ENCODE measurements at places on chromosomes 13 and 19. TPM values are rescaled to one million over a fixed set of nuclear protein-coding genes. Genes with fewer than 3 reads are reported as not detected.

GRCh38 chr19:18122424-18122823, 24.8 kb downstream of the MAST3 start:
- H3K4me1 ChIP-seq, result peaks cover 17% of the 10 kb centered on the region
- no peak for DNase-seq
- no peaks in the 10 kb centered on the region for H3K36me3 ChIP-seq
- no peak overlapping the region for H3K27ac ChIP-seq

- peak overlapping the region; percentile 82 for H3K27ac ChIP-seq
- peak; percentile 92 for DNase-seq
- peaks cover 53% of the 10 kb centered on the region for H3K4me1 ChIP-seq
- H3K27me3 ChIP-seq, result peaks cover 29% of the 10 kb centered on the region
- peak overlapping the region; percentile 31 for H3K4me3 ChIP-seq
Observed at GRCh38 chr19:18415178-18415867, 3.9 kb upstream of the SSBP4 start.

GRCh38 chr13:113499936-113500335, 9.4 kb upstream of the DCUN1D2 start:
- no peak overlapping the region for H3K27ac ChIP-seq
- peaks cover 51% of the 10 kb centered on the region for H3K36me3 ChIP-seq
- H3K4me3 ChIP-seq, result no peak overlapping the region
- no peak for DNase-seq

DNA sequence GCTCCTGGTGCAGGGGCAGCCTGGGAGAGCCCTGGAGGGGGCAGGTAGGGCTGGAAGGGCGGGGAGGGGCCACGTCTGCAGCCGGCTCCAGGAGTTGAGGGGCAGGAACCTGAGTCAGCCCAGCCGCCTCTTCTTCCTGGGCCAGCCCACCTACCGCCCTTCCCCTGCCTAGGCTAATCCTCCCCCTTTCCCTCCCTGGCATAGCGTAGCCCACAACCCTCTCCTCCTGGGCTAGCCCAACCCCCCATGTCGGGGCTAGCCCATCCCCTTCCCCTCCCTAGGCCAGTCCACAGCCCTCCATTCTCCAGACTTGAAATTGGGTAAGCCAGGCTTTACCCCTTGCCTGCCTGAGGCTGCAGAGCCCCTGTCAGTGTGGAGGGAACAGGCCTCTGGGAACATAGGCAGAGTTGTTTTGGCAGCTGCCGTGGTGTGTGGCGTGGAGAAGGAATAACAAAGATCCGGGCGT, 20.6 kb upstream of the WDR18 start:
- no peaks in the 10 kb centered on the region for H3K4me1 ChIP-seq
- H3K27ac ChIP-seq, result no peak overlapping the region
- no peak for DNase-seq
- no peak overlapping the region for H3K4me3 ChIP-seq
- no peaks in the 10 kb centered on the region for H3K27me3 ChIP-seq

DNA sequence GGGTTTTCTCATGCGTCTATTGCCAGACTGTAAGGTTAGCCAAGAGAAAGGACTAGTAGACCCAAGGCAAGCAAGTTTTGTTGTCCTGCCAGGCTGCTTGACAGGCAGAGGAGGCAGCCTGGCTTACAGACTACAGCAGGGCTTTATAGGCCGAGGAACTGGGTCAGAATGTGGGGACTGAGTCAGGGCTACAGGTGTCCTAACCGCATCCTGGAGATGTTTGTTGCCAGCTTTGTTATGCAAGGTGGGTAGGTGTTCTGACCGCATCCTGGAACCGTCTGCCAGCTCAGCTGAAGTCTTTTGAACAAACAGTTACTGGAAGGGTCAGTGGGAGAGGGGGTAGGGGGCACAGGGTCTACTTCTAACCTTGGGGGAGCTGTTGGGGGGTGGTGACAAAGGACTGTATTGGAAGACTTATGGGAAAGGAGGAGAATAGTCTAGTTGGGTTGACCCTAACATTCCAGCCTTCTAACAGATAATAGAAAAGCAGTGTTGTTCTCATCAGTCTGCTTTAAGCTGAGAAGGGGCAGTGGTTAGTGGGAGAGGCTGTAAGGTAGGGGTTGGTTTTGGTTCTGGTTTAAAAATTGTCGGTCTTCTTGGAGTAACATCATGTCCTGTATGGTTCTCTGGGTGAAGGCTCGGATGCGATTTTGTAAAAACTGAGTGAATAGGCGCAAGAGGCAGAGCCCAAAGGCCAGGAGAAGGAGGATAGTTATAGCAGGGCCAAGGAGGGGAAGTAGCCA, 913.8 kb upstream of the SLITRK5 start:
- no peak overlapping the region for H3K27ac ChIP-seq
- H3K36me3 ChIP-seq, result no peaks in the 10 kb centered on the region
- DNase-seq, result no peak
- no peaks in the 10 kb centered on the region for H3K27me3 ChIP-seq
- H3K4me1 ChIP-seq, result no peaks in the 10 kb centered on the region

GRCh38 chr13:47117268-47117667, 220.4 kb upstream of the HTR2A start:
- H3K36me3 ChIP-seq, result no peaks in the 10 kb centered on the region
- no peaks in the 10 kb centered on the region for H3K27me3 ChIP-seq
- H3K4me3 ChIP-seq, result no peak overlapping the region
- H3K4me1 ChIP-seq, result peaks cover 5% of the 10 kb centered on the region

DNA sequence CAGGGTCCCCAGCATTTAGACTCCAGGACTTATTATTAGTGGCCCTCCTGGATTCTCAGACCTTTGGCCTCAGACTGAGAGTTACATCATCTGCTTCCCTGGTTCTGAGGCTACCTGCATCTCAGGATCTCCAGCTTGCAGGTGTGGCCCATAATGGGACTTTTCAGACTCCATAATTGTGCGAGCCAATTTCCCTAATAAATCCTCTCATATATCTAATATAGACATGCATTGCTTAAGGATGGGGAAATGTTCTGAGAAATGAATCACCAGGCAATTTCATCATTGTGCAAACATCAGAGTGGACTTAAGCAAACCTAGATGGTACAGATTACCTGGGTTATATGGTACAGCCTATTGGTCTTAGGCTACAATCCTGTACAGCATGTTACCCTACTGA, 116.5 kb upstream of the FBXL3 start:
- H3K4me3 ChIP-seq, result no peak overlapping the region
- H3K27ac ChIP-seq, result no peak overlapping the region
- H3K4me1 ChIP-seq, result no peaks in the 10 kb centered on the region
- DNase-seq, result no peak
- no peaks in the 10 kb centered on the region for H3K36me3 ChIP-seq
- H3K27me3 ChIP-seq, result no peaks in the 10 kb centered on the region

DNA sequence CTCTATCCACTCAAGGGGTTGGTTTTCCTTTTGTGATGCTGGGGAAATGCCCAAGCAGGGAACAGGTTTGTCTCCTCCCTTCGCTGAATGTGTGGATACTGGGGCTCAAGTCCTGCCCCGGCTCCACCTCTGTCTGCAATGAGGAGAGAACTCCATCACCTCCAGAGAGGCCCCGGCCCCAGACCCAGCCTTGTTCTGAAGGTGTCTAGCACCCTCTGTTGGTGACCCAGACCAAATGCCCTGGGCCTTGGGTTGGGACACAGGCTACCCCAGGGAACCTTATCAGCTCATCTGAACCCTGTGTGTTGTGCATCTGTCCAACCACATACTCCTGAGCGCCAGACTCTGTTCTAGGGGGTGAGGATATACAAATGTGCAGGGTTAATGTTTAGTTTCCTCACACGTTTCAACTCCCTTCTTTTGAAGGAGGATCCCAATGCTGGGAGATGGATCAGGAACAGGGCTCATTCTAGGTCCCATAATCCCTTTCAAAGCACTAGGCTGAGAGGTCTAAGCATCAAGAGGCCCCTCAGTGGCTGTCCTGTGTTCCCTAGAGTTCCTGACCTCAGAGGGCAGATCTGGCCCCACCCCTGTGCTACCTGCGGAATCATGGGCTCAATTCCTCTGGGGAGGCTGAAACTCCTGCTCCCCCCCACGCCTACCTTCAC, 112.5 kb upstream of the SLC7A1 start:
- DNase-seq, result no peak
- no peak overlapping the region for H3K27ac ChIP-seq
- no peaks in the 10 kb centered on the region for H3K36me3 ChIP-seq
- H3K4me3 ChIP-seq, result no peak overlapping the region
- no peaks in the 10 kb centered on the region for H3K4me1 ChIP-seq

TRPC4 gene
- 11.5 TPM for total RNA-seq

ZNF723 gene
- total RNA-seq, result not detected

LRRC25 gene
- total RNA-seq, result 8.4 TPM

BRME1 gene
- total RNA-seq, result 0.99 TPM

OR7A5 gene
- not detected for total RNA-seq

Measured in sigmoid colon (tissue), 7 donors.